Smooth muscle cell of the pulmonary artery (primary cell): ENCODE measurements at places on chromosomes 13 and 19. TPM values are rescaled to one million over a fixed set of nuclear protein-coding genes. Genes with fewer than 3 reads are reported as not detected.

Gene ISOC2
- 36.7 and 40.1 TPM in 2 replicates for total RNA-seq

Gene MUC16
- total RNA-seq = not detected in 2 replicates

Gene ZNF792
- 5.4 and 6.7 TPM in 2 replicates for total RNA-seq

Gene S1PR4
- not detected in 2 replicates for total RNA-seq

Gene CFD
- total RNA-seq = 1.1 and 9.3 TPM in 2 replicates

Gene ZNF227
- total RNA-seq = 18.6 and 19.0 TPM in 2 replicates

Gene YJU2
- 9.7 and 12.1 TPM in 2 replicates for total RNA-seq

Gene KLK7
- 0.13 TPM in 1 of 2 replicates, not detected in the other for total RNA-seq

Gene AP1M2
- total RNA-seq = 0.13 TPM in 1 of 2 replicates, not detected in the other

Gene SLAIN1
- total RNA-seq = 0.20 and 3.9 TPM in 2 replicates

Gene ATP8A2
- total RNA-seq = under 0.01 and 0.03 TPM in 2 replicates

Gene CEACAM19
- total RNA-seq = 3.8 and 5.6 TPM in 2 replicates

Gene CLEC17A
- 0.13 and 0.23 TPM in 2 replicates for total RNA-seq

Gene ZNF729
- total RNA-seq = not detected in 2 replicates

Gene CGB7
- total RNA-seq = under 0.01 and 0.17 TPM in 2 replicates

Gene TUBA3C
- not detected in 2 replicates for total RNA-seq

Gene IGSF23
- total RNA-seq = not detected in 2 replicates

Gene PNMA8A
- total RNA-seq = 3.2 and 6.1 TPM in 2 replicates

Gene NLRP5
- not detected in 2 replicates for total RNA-seq

Gene ATXN8OS
- total RNA-seq = not detected in 2 replicates

Gene SIGLEC6
- total RNA-seq = not detected in 2 replicates

Gene ZNF420
- 8.1 and 10.1 TPM in 2 replicates for total RNA-seq

Gene PGLYRP1
- not detected in 2 replicates for total RNA-seq

Gene NOVA2
- total RNA-seq = 0.20 and 1.1 TPM in 2 replicates

Gene ZNF534
- 0.07 and 0.23 TPM in 2 replicates for total RNA-seq

Gene ZNF566
- 9.7 and 11.3 TPM in 2 replicates for total RNA-seq

Gene RYR1
- total RNA-seq = under 0.01 and 0.03 TPM in 2 replicates

Gene RELB
- total RNA-seq = 6.1 and 16.4 TPM in 2 replicates

Gene CLEC4G
- not detected in 2 replicates for total RNA-seq

Gene TNFRSF19
- 3.0 and 8.0 TPM in 2 replicates for total RNA-seq

Gene F7
- total RNA-seq = 0.13 TPM in 1 of 2 replicates, not detected in the other

Gene ZNF442
- total RNA-seq = 2.4 and 3.5 TPM in 2 replicates

Gene PTH2
- total RNA-seq = not detected in 2 replicates

Gene C3
- total RNA-seq = 62.9 and 313 TPM in 2 replicates

Gene ZFP30
- 14.9 and 17.1 TPM in 2 replicates for total RNA-seq

Gene TMEM238
- total RNA-seq = 0.23 and 0.39 TPM in 2 replicates

Gene METTL21C
- not detected in 2 replicates for total RNA-seq

Gene TMEM150B
- not detected in 2 replicates for total RNA-seq

Gene ZNF536
- total RNA-seq = not detected in 2 replicates

Gene RTBDN
- total RNA-seq = not detected in 2 replicates

Gene IZUMO4
- 0.72 and 1.1 TPM in 2 replicates for total RNA-seq

Gene MICOS13
- 23.5 and 33.7 TPM in 2 replicates for total RNA-seq

Gene FOXA3
- total RNA-seq = not detected in 2 replicates

Gene IL11
- 4.1 and 13.9 TPM in 2 replicates for total RNA-seq

Gene MAB21L1
- 3.3 and 3.6 TPM in 2 replicates for total RNA-seq

Gene EPSTI1
- 2.9 TPM in 2 replicates for total RNA-seq

Gene S1PR5
- total RNA-seq = 1.7 and 4.8 TPM in 2 replicates

Gene LGALS14
- not detected in 2 replicates for total RNA-seq

Gene CEACAM6
- total RNA-seq = not detected in 2 replicates

Gene SLC6A16
- total RNA-seq = 0.13 and 0.33 TPM in 2 replicates

Gene ZNF541
- total RNA-seq = 0.07 and 0.17 TPM in 2 replicates
